ENCODE measurements at places on chromosomes 11 and 22.

GRCh38 chr11:17652556-17652955 lies 66.8 kb upstream of the MYOD1 start:
- no peak for DNase-seq

DNA sequence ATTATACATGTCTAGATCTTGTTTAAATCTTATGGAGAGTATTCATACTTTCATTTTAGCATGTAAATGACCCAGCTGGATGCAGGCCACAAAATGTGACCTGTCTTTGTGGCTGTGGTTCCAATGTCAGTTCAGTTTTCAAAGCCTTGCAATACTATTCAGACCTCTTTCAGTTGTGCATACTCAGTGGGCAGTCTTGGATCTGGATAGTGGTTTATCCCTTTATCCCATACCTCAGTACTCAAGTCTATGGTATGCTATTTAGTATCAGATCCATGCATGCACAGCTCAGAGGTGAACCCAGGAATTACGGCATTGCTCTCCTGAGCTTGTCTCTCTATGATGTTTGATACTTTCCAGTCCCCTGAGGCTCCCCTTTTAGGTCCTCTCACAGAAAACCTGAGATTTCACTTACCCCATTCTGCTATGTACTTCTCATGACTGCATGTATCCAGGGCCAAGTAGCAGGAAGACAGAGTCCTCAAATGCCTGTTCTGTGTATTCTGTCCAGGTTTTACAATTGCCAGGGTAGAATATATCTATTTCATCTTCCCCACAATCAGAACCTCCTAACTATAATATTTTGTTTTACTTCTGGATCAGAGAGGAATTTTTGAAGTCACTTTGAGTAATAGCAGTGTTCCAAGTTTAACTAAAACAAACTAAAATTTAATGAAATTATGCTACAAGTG lies 6.9 kb upstream of the P4HA3 start:
- DNase-seq = no peak

DNA sequence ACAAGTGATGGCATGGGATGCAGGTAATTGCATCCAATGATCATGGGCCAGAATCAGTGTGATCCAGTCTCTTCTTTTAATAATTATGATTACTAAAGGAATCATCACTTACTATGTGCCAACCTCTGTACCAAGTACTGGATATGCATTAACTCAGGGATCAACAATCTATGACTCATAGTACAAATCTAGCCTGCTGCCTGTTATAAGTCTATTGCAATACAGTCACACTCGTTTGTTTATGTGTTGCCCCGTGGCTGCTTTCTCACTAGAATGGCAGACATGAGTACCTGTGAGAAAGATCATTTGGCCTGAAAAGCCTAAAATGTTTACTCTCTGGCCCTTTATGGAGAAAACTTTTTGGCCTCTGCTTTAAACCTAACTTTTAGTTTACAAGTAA lies 45.0 kb downstream of the OR6Q1 start:
- DNase-seq = no peak

DNA sequence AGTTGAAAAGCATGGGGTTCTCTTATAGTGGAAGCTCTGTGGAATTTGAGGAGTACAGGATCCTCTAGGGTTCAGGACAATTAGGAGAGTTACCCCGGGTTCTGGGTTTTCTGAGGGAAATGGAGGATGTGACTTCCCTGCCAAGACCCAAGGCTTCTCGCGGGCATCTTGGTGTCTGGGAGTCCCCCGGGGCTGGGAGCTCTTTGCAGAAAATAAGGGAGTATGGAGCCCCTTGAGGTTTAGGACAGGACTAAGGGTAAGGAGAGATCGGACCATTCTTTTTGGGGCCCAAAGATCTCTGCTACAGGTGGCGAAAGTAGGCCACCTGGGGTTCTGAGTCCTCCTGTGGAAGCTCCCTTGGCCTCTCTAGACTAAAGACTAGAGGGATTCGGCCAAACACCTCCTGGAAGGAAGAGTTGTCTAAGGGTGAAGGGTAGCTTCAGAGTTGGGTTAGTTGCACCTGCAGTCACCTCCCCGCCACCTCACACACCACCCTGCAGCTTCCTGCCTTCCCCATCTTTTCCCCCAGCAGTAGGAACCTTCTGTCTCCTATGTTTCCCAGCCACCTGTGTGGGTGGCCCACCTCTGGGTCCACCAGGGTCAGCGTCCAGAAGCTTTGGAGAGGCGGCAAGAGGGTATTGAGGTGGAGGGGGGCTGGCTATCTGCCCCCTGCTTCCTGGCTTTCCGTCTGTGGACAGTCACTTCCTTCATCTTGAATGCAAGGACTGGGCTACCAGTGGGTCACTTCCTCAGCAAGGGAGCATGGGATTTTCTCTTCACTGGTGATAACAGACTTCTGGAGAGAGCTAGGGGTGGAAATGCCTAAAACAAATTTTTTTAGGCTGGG lies 908 bp downstream of the LIMK2 start:
- DNase-seq = no peak

DNA sequence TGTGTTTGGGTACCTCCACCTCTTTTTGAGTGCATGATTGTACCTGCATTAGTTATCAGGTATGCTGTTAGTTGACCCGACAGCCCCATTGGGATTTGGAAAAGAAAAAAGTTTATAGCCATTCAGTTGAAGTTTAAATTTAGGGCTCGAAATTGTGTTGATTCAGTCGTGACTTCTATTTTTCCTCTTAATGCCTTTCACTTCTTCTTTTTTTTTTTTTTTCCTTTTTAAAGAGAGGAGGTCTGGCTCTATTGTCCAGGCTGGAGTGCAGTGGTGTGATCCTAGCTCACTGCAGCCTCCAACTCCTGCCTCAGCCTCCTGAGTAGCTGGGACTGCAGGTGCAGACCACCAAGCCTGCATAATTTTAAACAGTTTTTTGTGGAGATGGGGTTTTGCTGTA lies 2.3 kb downstream of the STT3A start:
- DNase-seq = no peak

DNA sequence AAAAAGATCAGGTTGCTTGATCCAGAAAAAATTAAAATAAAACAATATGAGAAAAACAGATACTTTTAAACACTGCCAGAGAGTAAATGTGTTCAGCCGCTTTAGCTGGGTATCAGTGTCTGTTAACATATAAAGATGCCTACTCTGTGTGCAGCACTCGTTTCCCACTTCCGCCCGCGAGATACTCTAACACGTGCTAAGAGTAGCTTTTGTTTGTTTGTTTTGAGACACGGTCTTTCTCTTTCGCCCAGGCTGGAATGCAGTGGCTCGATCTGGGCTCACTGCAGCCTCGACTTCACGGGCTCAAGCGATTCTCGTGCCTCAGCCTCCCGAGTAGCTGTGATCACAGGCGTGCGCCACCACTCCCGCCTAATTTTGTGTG lies 531 bp upstream of the MEN1 start:
- no peak for DNase-seq

DNA sequence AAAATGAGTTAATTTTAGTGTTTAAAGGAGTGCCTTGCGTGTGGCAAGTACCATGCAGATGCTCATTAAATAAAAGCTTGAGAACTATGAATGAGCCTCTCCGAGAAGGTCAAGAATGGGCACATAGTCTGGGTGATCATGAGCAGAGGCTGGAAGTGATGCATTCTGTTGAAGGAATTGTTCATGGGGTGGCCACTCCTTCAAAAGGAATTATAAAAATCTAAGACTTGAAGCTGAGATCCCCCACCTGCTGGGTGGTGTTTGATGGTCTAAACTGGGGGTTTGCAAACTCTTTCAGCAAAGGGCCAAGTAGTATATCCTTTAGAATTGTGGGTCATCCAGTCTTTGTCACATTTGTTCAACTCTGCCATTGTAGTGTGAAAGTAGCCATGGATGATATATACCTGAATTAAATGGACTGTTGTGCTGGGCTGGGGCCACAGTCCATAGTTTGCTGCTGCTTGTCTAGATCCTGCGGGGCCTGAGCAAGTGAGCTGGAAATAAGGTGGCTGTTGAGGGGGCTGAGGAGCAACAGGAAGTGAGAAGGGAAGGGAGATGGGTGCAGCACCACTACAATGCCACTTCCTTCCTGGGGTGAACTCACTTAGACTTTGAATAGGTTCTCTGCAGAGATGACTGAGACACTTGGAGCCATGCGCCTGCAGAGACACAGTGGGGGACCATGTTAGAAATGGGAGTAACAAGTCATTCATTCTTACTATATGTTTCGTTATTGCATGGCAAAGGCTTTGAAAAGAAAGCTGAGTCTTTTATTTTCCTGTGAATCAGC lies 179.0 kb downstream of the SNX19 start:
- no peak for DNase-seq

- DNase-seq = no peak
Observed at GRCh38 chr11:35785287-35786167, 123.0 kb downstream of the TRIM44 start.

DNA sequence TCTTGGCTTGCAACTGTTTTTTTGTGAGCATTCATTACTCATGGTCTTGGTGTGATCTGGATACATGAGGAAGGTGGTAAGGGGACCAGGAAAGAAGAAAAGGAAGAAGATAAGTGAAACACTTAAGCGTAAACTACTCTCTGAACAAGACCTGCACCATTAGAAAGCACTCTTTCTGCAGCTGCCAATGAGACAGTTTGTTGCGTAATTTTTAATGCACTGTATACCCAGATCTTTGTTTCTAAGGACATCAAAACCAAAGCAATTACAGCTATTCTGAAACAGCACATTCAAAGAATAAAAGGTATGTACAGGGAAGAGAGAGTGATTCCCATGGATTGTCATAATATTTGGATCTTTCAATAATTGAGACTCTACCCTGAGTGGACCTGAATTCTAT lies 147.4 kb downstream of the BLID start:
- no peak for DNase-seq

GRCh38 chr11:125165111-125165842 lies 726 bp downstream of the PKNOX2 start:
- DNase-seq = no peak

DNA sequence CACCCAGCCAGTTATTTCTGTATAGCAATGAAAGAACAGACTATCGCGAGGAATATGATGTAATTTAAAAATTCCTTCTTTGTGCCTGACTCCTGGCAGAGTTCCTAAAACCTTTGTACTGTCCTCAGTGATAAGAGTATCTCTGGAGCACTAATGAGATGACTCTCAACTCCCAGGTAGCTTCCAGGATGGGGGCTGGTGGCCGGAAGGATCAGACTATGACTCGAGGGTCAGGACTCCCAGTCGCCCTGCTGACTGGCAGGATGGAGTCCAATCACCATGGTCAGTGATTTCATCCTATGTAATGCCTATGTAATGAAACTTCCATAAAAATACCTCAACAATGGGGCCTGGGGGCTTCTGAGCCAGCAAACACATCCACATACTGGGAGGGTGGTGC lies 135.1 kb downstream of the SHANK2 start:
- no peak for DNase-seq

GRCh38 chr11:47669856-47670255 lies 27.5 kb upstream of the MTCH2 start:
- peak; percentile 19 for DNase-seq

- DNase-seq = no peak
Observed at GRCh38 chr22:24046024-24046423, 34.9 kb downstream of the CABIN1 start.

DNA sequence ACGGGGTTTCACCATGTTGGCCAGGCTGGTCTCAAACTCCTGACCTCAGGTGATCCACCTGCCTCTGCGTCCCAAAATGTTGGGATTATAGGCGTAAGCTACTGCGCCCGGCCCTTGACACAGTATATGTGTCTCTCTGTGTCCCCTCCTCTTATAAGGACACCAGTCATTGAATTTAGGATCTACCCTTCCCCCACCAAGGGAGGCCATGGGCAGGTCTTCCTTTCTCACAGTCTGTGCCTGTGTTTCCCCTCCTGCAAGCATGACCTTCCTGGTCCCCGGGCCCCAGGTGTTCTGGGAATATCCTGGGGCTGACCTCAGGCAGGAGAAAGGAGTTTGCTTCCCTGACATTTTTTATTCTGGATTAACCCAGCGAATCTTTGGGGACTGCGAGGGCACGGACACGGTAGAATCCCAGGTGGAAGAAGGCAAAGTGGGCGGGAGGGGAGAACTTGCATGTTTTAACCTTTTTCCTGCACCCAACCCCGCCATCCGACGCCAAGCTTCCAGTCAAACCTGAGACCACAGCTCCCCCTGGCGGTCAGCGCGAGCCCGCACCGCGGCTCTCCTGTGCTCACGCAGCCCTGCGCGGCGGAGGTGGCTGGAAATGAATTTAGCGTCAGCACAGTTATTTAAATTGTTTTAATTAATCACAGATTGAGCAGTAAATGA lies 42.1 kb upstream of the ISX start:
- DNase-seq = no peak

- DNase-seq = no peak
Observed at GRCh38 chr11:128949791-128950454, 7.3 kb upstream of the TP53AIP1 start.

DNA sequence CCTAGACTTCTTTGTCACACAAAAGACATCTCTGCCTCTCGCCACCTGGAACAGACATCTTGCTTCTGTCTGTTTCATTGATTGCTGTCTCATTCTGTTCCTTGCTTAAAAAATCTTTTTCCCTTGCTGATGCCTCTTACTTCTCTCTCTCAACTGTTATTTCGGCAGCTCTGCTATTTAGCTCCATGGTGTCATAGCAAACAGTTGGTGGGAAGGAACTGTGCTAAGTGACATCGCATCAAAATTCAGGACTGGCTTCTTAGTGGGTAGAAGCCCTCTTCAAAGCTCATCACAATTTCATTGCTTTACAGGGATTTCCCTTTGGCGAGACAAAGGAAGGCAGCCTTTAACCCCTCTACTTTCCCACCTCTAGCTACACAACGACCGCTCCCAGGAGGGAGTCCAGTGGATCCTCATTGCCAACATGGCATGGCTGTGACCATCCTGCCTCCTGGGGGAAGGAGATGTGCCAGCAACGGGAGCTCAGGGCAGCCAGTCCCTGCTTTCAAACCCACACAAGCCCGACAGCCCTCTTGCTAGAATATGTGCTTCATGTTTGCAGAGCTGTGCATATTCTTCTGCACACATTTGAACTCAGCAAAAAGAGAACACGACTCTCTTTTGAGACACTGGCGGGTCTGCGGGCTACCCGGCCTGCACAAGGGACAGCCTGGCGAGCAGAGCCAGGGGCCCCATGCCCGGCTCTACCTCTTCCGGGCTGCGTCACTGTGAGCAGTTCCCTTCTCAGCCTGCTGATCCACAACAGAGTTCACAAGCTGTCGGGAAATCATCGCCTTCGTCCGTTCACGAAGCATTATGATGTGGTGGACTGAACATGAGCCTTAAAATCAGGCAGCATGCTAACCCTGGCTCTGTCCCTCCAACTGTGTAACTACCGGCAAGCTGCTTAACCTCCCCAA lies 51.1 kb upstream of the JAM3 start:
- DNase-seq = no peak

- DNase-seq = no peak
Observed at GRCh38 chr11:104653407-104653806, 244.9 kb downstream of the CASP12 start.

GRCh38 chr22:49962012-49962750 lies 1.6 kb downstream of the PIM3 start:
- DNase-seq = peak; percentile 33

GRCh38 chr11:116702772-116703385 lies 69.9 kb downstream of the BUD13 start:
- DNase-seq = no peak

GRCh38 chr11:60184824-60185511 lies 2.1 kb upstream of the MS4A6A start:
- DNase-seq = no peak

GRCh38 chr22:37566903-37567798 lies 6.9 kb downstream of the CDC42EP1 start:
- DNase-seq = peak; percentile 46
